ENCODE measurements at places on chromosomes 11 and 22.

GRCh38 chr22:36419177-36419911 lies 31.6 kb upstream of the MYH9 start:
- no peak for DNase-seq

GRCh38 chr11:117062498-117062897 lies 35.7 kb downstream of the SIK3 start:
- no peak for DNase-seq

GRCh38 chr11:727859-728748 lies 19.2 kb upstream of the TALDO1 start:
- DNase-seq, result no peak

DNA sequence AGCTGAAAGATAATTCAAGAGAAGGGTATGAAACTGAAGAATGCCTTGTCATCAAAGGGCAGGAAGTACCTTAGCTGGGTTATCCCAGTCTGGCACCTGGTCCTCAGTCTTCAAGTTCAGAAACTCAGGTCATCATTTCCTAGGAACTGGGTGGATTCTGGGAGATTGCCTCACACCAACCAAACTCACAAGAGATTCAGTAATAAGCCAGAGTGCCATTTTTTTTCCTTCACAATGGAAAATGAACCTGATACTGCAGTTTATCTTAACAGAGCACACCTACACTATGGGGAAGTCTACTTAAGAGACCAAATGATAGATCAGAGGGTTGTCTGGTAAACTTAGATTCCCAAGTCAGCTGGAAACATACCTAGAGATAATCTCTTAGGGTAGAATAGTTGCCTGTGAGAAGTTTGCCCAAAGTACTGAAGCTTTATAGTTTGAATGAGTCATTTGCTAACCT lies 3.8 kb upstream of the BUD13 start:
- no peak for DNase-seq

- no peak for DNase-seq
Measured at GRCh38 chr11:119144825-119145486, 3.9 kb upstream of the ABCG4 start.

DNA sequence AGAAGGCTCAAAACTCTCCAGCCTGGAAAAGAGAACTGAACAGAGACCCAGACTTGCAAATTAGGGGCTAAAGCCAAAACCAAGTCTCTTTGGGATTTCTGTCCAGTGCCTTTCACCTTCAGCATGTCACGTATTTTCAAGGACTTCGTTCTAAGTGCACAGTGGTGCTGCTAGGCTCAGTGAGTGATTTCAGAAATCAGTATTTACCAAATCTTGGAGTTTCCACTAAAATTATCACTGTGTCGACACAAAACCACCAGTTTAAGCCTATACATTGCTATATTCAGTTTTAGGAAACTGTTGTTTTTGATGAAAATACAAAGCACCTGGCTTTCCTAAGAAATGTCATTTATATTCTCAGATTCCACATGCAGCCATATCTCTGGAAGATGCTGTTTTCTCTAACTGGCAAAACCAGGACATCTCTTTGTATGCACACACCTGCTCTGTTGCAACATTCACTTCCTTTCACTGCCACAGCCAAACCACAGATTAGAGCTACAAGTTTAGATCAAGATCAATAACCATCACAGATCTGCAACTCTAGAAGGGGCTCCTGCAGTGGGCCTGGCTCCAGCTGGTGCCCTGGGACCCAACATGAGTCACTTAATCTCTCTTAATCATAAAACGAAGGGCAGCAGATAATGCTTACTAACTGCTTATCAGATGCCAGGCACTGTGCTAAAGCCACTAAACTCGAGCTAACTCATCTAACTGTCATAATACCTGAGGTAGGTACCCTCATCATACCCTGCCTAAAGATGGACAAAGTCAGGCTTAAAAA lies 22.3 kb downstream of the SMCO4 start:
- DNase-seq, result no peak

DNA sequence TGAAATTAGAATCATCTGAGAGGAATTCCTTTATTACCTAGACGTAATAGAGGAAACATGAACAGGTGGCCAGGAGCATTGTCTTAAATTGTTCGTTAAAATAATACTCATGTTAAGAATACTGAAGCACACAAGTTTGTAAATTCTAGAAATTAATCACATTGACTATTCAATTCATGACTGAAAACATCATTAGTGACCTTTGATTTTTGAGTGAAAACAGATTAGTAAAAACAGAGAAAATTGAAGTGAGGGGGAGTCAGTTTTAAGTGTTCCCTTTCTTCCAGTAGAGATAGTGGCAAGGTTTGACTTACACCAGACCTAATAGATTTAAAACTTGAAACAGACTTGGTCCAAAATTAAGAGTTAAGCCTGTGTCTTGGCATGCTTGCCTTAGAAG lies 1.4 kb downstream of the ZFP91 start:
- no peak for DNase-seq

GRCh38 chr11:17556999-17557398 lies 9.9 kb downstream of the OTOG start:
- DNase-seq, result no peak

GRCh38 chr11:14584595-14584994 lies 59.0 kb upstream of the PDE3B start:
- no peak for DNase-seq

DNA sequence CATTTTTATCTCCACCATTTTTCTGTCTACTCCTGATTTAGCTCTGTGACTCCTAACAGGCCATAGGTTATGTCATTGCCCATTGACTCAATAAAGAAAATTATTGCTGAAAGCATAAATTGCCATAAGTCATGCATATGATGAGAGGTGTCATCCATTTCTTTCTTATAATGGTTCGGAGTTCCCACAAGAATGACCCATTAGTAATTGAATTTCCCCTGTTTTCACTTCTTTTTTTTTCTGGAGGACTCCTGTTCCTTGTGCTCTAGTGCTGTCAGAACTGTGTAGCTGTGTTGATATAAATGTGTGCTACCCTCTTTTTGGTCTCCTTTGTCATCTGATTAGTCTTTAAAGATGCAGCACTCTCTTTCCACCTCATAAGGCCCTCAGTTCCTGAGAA lies 22.9 kb upstream of the CARD18 start:
- no peak for DNase-seq

GRCh38 chr11:115345361-115345760 lies 158.9 kb downstream of the CADM1 start:
- no peak for DNase-seq

- no peak for DNase-seq
Measured at GRCh38 chr11:122711362-122711761, 55.8 kb downstream of the UBASH3B start.

GRCh38 chr11:134749040-134749839 lies 337.2 kb upstream of the B3GAT1 start:
- no peak for DNase-seq
